ENCODE measurements at places on chromosomes 6 and 20.
A peak's percentile ranks its signal among the peaks of the same experiment; 100 is the strongest.

- no peak for DNase-seq
These were observed 188.1 kb downstream of the CD83 start for GRCh38 chr6:14305624-14306023.

DNA sequence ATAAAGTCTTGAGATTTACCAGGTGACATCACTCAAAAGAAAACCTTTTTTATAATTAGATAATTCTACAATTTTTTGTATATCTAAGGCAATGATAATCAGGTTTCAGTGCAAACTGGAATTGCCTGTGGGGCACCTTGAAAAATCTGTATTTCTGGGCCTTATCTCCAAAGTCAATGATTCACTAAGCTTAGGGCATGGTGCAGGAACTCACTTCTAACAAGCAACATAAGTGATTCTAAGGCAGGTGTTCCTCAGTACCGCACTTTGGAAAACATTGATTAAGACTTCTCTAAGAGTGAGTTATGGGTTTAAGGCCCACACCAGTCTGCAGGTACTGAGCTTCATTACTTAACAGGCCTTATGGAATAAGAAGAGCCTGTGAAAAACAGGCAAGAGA is 115.3 kb downstream of the COL12A1 start:
- DNase-seq, result no peak

DNA sequence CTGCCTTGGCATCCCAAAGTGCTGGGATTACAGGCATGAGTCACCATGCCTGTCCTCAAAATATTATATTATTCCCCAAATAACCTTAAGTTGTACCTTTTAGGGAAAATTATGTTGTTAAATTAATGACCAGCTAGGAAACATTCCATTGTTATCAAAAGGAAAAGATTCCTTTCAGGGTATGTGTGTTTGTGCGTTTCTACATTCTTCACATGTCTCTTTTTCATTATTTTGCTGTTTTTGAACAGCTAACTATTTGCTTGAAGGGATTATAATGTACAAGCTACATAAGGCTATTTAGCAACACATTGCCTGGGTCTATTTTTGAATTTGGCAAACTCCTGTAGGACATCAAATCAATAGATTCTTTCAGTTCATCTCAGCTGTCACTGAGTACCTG is 57.1 kb downstream of the GJA1 start:
- no peak for DNase-seq

GRCh38 chr20:60136645-60137401 is 178.6 kb downstream of the CDH26 start:
- no peak for DNase-seq

- peak; percentile 7 for DNase-seq
These were observed 32.2 kb downstream of the ATP9A start for GRCh38 chr20:51735728-51736600.

DNA sequence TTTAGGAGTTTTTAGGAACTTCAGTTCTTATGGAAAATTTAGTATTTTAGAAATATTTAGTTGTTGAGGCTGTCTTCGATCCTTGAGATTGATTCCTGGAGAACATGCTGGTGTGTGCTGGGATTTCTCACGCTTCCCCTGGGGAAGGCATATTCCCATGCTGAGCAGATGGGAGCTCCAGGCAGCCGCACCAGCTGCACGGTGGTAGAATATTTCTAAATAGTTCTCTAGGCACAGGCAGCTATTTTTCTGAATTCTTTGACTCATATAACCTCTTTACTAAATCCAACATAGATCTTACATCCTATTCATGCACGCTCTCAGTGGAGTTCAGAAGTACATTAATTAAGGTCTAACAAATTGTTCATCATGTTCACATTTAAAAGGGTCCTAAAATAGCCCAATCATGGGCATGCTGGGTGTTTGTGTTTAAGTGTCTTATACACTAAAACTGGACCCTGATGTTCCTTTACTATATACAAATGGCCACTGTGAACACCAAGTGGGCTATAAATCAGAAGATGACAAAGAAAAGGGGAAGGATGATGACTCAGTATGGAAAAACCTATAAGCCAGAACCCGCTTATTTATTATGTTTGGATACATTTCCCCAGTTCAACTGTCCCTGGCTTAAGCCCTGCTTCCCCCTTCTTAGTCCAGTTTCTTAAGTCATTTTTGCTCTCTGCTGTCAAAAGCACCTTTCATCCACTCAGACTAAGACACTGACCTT is 138.5 kb downstream of the UST start:
- no peak for DNase-seq

GRCh38 chr6:153947808-153948447 is 91.1 kb upstream of the OPRM1 start:
- DNase-seq, result no peak

- DNase-seq, result no peak
These were observed 23.4 kb upstream of the SLCO4A1 start for GRCh38 chr20:62618611-62619529.

DNA sequence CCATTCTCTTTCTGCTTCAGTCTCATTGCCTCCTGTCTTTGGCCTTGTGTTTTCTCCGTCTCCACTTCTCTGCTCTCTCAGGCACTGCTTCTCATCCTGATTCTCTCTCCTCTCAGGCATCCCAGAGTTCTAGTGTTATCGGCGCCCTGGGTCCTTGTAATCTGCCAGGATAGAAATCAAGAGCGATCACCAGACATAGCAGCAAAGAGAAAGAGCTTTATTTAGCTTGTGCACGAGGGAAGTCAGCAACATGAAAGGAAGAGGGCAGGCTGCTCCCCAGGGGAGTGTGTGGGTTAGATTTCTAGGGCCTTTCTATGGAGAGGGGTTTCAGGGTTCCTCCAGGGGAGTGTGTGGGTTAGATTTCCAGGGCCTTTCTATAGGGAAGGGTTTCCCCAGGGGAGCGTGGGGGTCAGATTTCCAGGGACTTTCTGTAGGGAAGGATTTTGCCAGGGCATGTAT is 32.5 kb downstream of the SUN5 start:
- no peak for DNase-seq

- no peak for DNase-seq
These were observed 567.6 kb upstream of the MMS22L start for GRCh38 chr6:97850458-97851212.

- DNase-seq, result no peak
These were observed 161.8 kb downstream of the KCNQ5 start for GRCh38 chr6:72783666-72784065.

DNA sequence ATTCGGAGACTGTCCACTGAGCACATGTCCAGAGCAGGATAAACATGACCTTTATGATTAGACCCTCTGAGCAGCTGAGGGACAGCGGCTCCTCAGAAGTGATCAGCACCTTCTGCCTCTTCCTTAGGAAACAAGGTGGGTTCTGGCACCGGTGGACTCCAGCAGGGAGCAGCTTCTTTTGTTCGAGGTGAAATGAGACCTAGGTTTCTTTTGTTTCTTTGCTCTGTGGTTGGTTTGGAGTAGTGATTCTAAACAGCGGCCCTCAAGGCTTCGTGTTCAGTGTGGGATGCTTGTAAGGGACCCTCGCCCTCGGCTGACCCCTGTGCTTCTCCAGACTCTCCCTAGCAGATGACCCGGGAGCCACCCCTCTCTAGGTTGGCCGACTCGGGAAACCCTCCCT is 14.6 kb upstream of the FRMD1 start:
- DNase-seq, result no peak

- DNase-seq, result no peak
These were observed 1.1 kb upstream of the PSMB8 start for GRCh38 chr6:32844839-32845383.

GRCh38 chr6:52495922-52496321 is 75.8 kb downstream of the EFHC1 start:
- no peak for DNase-seq

DNA sequence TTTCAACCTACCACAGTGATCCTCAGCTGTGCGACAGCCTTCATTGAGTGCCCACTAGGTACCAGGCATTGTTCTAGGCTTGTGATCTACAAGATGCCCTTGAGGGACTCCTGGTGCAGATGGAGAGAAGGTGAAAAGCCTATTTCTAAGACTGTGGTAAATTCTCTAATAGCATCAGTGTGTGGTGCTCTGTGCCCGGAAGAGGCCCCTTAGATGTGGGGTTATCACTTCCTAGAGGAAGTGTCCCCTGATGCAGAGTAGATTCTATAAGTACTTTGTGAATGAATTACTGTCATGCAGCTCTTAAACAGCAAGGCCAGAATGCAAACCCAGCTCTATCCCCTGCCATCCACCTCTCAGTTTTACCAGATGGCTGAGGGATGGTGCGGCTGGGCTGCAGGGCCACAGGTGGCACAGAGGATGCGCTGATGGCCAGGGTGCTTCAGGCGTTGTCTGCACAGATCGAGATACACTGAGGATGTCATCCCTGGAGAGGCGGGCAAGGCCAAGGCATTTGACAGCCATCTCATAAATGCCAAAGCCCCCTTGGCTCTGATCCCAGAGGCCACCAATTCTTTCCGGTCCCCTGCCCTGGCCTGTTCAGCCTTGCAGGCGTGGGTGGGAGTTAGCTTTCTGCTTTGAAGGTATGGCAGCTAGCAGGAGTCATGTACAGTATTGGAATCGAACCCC is 96.7 kb downstream of the TOX2 start:
- no peak for DNase-seq

DNA sequence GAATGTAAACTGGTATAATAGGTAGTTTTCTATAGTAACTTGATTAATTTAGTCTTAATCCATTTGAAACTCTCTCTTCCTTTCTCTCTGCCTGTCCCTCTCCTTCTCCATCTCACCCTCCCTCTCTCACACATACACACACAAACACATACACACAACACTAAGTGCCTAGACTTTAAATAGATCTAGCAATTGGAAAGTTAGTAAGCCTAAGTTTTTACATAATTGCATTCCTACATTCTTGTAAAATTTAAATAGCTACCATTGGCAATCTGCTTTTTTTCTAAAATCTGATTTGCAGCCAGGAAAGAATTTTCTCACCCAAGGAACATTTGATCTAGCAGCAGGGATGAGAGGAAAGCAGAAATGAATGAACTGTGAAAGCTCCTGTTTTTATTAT is 15.7 kb downstream of the GFRA4 start:
- DNase-seq, result no peak

DNA sequence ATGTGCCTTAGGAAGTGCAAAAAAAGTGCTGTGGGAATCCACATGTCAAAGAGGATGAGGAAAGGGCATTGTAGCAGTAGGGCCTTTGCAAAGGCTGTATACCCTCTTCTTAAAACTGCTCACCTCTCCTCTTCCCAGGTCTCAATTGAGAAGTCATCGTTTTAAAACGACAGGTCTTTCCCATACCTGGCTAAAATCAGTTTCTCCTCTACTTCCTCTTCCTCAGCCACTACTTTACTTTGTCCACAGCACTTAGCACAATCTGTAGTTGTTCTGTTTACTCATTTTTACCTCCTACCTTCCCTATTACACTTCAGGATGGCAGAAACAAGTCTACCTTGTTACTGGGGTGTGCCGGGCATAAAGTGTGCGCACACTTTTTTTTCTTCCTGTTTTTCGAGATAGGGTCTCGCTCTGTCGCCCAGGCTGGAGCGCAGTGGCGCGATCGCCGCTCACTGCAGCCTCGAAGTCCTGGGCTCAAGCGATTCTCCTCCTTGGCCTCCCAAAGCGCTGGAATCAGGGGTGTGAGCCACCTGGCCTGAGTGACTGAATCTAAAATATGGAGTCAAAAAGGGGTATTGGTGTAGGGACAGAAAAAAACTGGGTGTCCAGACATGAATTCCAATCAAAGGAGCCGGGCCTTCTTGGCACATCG is 9.8 kb upstream of the ELOVL5 start:
- no peak for DNase-seq

DNA sequence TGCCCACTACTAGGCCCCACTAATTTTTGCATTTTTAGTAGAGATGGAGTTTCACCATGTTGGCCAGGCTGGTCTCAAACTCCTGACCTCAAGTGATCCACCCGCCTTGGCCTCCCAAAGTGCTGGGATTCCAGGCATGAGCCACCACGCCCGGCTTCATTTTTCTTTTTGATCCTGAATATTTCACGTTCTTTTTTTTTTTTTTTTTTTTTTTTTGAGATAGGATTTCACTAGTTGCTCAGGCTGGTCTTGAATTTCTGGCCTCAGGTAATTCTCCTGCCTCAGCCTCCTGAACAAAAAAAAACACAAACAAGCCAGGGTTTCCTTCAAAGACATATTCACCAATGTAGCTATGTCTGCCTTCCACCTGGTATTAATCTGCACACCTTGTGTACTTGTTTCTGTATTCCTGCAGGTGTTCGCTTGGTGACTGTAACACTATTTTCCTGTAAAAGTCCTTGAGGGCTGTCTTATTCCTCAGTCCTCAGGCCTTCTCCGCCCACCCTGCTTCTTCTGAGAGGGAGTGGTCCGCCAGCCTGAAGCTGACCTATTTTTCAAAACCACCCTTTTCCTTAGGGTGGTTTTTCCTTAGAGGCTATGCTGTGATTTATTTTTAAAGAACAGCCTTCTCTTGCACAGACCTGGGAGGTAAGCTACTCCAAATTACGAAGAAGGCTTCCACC is 36.1 kb upstream of the PNRC1 start:
- no peak for DNase-seq

GRCh38 chr20:22819784-22820183 is 215.3 kb upstream of the SSTR4 start:
- DNase-seq, result no peak

DNA sequence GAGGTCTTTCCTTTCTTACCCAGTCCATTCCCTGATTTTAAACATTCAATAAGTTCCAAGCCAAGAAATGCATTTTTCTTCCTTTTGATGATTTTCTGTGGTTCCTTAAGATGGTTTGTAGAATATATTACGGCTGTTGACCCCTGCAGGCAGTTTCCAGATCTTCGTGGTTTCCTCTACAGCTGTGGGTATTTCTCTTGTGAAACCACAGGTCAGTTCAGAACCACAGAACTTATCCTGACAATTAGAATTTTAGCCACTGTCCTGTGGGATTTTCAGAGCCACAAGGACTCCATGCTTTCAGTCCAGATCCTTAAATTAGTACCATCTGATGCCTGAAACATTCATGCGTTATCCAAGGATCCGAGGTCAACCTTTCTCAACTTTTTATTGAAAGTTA is 29.7 kb upstream of the EXOC2 start:
- DNase-seq, result no peak

GRCh38 chr6:151434369-151434768 is 17.6 kb downstream of the RMND1 start:
- DNase-seq, result no peak

DNA sequence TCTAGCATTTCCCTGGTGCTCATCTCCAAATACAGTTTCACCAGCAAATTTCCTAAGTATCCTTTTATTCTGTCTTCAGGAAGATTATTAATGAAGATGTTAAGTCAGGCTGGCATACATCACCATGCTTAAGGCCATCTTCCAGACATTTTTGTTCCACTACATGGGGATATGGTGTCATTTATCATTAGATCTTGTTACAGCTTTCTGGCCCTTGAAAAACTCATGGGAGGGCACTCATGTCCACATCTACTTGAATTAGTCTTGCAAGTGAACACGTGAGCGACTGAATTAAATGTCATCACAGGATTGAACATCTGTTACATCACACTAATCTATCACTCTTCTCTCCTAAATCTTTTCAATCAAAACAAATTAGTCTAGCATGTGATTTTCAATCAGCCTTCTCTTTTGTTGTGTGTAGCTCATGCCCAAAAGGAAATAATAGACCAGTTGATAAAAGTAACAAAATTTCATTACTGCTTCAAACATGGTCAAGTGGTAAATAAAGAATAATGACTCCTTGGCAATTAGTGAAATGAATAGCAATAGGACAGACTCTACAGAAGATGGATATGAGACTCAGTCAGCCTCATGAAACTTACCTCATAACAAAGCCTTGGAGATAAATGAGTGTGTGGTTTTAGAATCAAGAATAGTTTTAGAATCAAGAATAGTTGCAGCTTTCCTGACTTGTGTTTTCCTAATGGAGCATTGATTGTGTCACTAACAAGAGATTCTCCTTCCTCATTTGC is 80.5 kb downstream of the MTFR2 start:
- DNase-seq, result no peak
